ENCODE measurements at places on chromosomes 2 and 18.

- no peak for DNase-seq
Measured at GRCh38 chr2:29053223-29053622, 21.1 kb downstream of the PCARE start.

DNA sequence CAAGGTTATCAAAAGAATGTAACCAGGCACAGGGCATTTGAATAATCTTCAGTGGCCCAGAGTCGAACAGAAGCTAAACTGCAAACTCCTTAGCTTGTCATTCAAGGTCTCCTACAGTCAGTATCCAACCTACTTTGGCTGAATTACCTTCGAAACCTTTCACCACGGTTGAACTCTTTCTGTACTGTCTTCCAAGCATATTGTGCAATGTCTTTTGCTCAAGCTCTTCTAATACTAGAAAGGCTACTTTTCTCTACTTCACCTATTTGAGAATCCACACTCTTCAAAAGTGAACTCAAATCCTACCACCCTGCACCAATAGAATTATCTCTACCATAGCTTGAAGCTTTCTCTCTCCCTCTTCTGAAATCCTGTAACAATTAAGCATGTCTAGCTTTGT, 142.9 kb downstream of the NR4A2 start:
- DNase-seq, result no peak

- no peak for DNase-seq
Measured at GRCh38 chr2:14425869-14426268, 206.6 kb upstream of the LRATD1 start.

- DNase-seq, result no peak
Measured at GRCh38 chr18:2981212-2981728, 31.7 kb downstream of the LPIN2 start.

DNA sequence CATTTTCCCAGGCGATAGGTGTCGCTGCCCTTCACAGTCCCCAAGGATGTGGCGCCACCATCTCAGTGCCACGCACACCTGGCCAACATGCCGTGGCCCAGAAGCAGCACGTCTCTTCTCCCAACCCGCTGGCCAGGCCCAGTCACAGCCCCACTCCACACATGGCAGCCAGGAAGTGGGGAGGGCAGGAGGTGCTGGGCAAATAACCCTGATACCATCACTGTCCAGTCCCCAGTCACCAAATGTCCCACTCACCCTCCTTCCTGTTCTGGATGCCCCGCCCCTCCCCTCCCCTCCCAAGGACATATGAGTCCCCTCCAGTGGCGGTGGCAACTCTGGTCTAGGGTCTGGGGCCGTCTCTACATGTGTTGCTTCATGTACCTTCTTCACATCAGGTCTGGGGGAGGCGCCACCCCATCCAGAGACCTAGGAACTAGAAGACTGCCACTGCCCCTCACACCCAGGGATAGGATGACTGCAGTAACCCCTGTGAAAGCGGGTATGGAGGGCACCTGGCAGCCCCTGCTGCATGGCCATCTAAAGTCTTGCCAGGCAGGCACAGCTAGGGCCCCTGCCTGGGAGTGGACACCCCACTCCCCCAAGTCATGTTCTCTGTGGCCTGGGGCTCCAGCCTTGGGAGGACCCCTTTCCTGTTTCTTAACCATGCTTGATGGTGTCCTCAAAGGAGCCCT, 7.3 kb upstream of the CAPN10 start:
- DNase-seq, result no peak

- DNase-seq, result no peak
Measured at GRCh38 chr18:78777992-78778391, 201.6 kb upstream of the SALL3 start.

- DNase-seq, result no peak
Measured at GRCh38 chr2:28588292-28588670, 92.4 kb downstream of the PLB1 start.

DNA sequence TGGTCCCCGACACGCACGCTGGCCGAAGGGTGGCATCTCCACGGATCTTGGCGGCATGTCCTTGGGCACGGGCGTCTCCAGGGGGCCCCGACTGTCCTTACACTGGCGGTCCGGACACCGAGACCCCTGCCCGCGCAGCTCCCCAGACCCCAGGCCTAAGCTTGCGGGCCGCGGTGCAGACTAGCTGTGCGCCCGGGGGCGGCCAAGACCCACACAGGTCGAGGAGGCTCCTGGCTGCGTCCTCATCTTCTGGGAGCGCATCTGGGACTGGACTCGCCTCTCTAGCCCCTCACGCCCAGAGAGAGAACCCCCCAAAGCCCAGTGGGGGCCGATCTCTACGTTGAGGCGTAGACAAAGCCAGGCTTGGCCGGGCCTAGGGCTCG, 475 bp upstream of the TWIST2 start:
- DNase-seq, result no peak

DNA sequence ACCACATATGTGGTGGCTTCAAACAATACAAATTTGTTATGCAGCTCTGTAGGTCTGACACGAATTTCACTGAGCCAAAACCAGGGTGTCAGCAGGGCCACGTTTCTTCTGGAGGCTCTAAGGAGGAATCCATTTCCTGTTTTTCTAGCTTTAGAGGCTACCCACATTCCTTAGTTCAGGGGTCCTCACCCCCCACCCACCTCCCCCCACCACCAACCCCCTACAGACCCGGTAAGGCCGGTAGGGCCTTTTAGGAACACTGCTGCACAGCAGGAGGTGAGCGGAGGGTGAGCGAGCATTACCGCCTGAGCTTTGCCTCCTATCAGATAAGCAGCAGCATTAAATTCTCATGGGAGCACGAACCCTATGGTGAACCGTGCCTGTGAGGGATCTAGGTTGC, 10.6 kb upstream of the SLC39A10 start:
- DNase-seq, result no peak

DNA sequence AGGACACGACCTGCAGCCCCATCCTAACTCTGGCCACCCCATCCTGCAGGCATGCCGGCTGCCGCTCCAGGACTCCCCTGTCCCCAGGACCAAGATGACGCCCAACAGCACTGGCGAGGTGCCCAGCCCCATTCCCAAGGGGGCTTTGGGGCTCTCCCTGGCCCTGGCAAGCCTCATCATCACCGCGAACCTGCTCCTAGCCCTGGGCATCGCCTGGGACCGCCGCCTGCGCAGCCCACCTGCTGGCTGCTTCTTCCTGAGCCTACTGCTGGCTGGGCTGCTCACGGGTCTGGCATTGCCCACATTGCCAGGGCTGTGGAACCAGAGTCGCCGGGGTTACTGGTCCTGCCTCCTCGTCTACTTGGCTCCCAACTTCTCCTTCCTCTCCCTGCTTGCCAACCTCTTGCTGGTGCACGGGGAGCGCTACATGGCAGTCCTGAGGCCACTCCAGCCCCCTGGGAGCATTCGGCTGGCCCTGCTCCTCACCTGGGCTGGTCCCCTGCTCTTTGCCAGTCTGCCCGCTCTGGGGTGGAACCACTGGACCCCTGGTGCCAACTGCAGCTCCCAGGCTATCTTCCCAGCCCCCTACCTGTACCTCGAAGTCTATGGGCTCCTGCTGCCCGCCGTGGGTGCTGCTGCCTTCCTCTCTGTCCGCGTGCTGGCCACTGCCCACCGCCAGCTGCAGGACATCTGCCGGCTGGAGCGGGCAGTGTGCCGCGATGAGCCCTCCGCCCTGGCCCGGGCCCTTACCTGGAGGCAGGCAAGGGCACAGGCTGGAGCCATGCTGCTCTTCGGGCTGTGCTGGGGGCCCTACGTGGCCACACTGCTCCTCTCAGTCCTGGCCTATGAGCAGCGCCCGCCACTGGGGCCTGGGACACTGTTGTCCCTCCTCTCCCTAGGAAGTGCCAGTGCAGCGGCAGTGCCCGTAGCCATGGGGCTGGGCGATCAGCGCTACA, 2.1 kb downstream of the GPBAR1 start:
- no peak for DNase-seq

DNA sequence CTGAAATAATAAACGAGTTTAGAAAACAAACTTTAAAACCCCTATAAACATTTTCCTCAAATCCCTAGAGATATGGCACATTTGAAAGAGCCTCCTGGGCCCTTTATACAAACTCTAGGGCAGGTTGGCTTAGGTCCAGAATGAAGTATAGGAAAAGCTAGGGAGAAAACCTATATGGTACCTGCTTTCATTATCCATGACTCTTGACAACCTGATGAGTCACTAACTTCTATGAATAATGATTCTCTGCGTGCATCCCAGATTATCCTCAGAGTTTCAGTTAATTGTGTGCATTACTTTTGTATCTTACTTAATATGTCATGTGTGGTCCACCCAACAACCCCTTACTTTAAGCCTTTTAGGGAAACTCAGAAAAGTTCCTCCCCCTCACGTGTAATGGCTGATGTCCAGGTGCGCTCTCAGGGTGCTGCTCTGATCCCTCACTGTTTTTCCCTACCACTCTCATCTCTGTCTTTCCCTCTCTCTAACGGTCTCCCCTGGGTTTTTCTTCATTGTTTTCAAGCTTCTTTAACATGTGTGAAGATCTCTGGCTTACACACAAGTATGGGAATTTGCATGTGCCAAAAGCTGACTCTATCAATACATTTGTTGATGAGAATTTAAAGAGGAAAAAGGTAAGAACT, 78.5 kb downstream of the LRP1B start:
- no peak for DNase-seq

DNA sequence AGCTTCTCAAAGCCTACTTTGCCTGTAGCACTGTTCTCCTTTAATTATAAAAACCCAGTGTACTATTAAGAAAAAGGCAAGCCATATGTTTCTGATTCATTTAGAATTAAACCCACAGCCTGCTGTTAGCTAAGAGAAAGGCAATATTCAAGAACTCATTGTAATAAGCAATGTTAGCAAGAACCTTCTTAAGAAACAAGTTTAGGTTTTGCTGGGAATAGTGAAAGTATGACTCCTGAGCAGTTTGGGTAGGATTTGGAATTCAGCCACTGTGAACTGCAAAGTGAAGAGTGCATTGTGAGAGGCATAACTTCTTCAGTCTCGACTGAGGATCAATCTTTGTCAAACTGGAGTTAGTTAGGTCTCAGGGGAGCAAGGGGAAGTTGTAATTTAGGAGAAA, 206.5 kb upstream of the NT5C1B start:
- no peak for DNase-seq

DNA sequence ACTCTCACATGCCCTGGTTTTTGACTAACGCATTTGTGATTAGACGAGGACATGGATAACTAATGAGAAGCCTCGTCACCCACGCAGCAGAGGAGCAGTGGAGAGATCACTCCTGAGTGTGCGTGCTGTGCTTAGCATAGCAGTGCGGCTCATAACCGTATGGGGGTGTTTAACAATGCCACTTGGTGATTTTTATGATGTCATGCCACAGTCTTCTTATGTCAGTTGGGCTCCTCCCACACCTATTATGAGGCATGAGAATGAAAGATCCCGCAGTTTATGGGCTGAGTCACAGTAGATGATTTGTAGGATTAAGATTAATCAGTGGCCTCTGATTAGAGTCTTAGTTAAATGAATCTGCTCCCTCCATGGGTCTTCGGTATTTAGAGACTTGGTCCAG, 2.5 kb upstream of the SMIM21 start:
- DNase-seq, result no peak

GRCh38 chr18:34023471-34023870, 201.2 kb downstream of the NOL4 start:
- no peak for DNase-seq

GRCh38 chr18:58135183-58135641, 91.2 kb downstream of the NEDD4L start:
- DNase-seq, result no peak

GRCh38 chr18:45253973-45254708, 361.1 kb upstream of the SLC14A2 start:
- no peak for DNase-seq

DNA sequence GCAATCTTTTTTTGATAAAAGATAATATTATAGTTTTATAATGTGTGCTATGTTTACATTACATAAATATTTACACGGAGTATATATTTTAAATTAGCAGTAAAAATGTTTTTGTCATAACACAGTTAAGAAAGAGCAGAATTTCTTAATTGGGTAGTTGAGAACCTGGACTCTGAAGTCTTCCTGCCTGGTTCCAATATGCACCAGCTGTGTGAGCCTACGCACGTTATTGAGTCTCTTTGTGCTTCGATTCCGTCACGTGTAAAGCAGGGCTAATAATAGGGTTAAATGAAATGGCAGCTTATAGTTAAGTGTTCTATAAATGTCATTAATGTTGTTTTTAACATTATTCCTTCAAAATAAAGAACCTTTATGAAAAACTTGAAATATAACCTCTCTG, 1.2 kb upstream of the CCDC88A start:
- DNase-seq, result no peak

GRCh38 chr2:70659551-70659950, 105.9 kb upstream of the TGFA start:
- no peak for DNase-seq

DNA sequence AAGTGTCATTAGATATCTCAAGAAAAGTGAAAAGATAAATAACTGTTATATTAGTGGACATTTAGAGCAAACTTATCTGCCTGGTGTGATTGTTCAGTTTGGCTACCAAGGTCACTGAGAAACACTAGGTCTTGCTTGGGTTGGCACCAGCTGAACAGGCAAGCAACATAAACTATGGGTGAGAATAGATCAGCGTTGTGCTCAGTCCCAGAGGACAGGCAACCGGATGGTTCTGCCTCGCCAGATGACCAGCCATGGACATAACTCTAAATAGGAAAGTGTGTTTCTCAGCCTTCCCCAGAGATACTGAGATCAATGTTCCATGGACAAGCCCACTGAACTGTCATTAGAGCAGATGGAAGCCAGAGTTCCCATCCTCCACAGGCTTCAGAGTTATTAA, 203.4 kb upstream of the VRK2 start:
- no peak for DNase-seq

DNA sequence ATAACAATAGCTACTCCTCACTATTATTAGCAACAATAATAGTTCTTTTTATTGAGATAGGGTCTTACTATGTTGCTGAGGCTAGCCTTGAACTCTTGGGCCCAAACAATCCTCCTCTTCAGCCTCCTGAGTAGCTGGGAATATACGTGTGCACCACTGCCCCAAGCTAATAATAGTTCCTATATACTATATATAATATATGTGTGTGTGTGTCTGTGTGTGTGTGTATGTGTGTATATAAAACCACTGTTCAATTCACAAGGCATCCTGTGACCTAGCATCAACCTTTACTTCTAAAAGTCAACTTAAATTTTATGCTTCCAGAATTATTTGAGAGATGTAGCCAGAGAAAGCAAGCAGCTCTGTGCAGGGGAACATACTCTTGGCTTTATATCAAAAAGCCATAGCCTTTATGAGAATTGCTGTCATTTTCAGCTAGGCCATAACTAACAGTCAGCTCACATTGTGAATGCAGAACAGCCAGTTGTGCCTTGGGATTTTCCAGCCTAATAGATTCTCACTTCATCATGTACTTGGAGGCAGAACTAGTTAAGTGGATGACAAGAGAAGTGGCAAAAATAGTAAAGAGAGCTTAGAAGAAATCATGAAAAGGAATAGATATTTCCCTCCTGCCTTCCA, 665.5 kb downstream of the NYAP2 start:
- DNase-seq, result no peak

- no peak for DNase-seq
Measured at GRCh38 chr2:68282811-68283418, 30.6 kb upstream of the PPP3R1 start.

GRCh38 chr2:127117603-127118002, 10.6 kb upstream of the BIN1 start:
- no peak for DNase-seq

GRCh38 chr2:143779021-143779420, 649.8 kb downstream of the ARHGAP15 start:
- DNase-seq, result no peak

GRCh38 chr2:176085861-176086771, 2.4 kb upstream of the EVX2 start:
- no peak for DNase-seq

GRCh38 chr2:195312662-195313061, 344.4 kb upstream of the SLC39A10 start:
- DNase-seq, result no peak

- DNase-seq, result peak; percentile 97
Measured at GRCh38 chr2:32063310-32064020, at the start of gene SPAST. SPAST (plus strand) TSS chr2:32063556; CDS start chr2:32063832, 276 bp downstream.

- DNase-seq, result no peak
Measured at GRCh38 chr2:217827430-217828201, 175.2 kb downstream of the TNS1 start.
